ENCODE measurements at places on chromosomes 16 and 17.

DNA sequence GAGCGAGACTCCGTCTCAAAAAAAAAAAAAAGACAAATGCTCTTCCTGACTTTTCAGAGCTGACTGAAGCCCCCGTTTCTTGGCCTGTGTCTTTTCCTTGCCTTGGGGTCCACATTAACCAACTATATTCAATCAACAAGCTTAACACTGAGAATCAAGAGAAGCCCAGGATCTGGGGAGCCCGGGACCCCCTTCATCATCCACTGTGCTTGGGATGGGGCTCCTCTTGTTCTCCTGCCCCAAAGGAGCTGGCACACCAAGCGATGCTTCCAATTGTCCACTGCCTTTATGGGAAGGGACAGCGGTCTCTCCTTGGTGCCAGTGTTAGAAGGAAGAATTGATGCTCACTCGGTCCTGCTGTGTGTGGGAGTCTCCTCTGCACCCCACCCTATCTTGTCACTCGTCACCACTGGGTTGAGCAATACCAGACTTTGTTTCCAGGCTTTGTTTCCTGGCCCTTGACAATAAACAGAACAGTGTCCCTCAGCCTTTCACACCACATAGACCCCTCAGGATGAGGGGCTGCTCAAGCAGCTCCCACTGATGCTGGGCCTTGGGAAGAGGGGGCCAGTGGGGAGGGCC, 146.7 kb downstream of the KCNJ12 start:
- no peak for DNase-seq

DNA sequence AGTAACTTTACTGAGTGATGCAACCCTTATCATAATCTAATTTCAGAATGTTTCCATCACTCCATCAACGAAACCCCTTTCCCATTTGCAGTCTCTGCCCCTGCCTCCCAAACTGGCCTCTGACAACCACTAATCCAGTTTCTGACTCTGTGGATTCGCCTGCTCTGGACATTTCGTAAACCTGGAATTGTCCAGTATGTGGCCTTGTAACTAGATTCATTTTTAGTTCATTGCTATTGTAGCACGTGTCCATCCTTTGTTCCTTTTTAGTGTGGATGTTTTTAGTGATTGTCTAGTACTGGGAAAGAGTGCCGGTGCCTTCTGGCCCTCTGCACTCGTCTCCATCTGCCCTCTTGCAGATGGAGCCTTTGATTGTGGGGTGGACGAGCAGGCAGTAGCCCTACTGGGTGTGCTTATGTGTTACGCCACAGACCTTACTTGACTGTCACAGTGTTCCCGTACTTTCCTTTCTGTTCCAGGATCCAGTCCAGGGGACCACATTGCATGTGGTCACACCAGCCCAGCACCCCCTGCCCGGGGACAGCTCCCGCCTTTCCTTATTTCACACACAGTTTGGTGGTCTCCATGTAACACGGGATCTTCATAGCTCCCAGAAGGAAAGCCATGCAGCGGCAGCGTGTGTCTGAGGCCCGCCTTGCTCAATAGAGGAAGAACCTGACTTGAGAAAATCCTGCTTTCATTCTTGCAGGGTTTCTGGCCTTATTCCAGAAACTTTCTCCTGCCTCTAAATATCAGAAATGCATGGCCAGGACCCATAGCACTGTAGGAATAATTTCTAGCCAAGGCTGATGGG, 8.8 kb downstream of the KIAA0513 start:
- no peak for DNase-seq

- no peak for DNase-seq
Measured at GRCh38 chr17:31907342-31907962, 5.9 kb upstream of the UTP6 start.

DNA sequence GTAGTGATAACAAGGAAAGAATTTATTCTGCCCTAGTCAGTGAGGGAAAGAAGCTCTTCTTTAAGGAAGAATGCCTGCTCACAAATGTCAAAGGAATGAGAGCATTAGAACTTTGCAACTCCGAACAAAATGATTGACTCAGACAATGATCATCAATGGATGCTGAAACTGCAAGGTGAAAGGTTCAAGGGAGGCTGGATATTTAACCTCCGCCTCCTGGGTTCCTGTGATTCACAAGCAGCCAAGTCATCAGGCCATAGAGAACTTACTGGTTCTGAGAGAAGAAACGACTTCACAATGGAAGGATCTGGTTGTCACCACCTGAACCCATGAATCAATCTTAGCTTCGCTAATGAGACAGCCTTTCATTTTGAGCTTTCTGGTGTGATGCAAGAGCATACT, 16.0 kb upstream of the SCNN1B start:
- no peak for DNase-seq
